Activated CD4-positive, alpha-beta T cell treated with anti-CD3 and anti-CD28 coated beads, Interleukin-2, amount 50 U/mL, for 16 hours (primary cell): ENCODE measurements at places on chromosomes 3 and 15.

GRCh38 chr3:195411836-195412235, 31.0 kb downstream of the ACAP2 start:
- DNase-seq, result no peak

DNA sequence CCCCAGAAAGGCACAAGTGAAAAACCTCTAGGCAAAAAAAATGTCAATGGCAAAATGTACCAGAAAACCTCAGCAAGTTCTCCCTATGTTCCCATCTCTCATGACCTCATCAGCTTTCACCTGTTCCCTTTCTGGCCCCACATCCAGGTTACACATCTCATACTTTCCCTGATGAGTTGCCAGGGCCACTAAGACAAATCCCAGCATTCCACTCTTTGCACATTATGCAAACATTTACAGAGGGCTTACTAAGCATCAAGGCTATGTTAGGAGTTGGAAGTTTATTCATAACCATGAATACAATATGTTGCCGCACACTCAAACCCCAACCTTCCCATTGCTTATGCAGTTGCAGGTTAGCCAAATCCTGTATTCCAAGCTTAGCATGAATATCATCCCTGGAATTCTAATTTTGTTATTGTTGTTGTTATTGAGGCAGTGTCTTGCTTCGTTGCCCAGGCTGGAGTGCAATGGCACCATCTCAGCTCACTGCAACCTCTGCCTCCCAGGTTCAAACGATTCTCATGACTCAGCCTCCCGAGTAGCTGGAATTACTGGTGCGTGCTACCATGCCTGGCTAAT, 129.3 kb upstream of the UBE2E2 start:
- no peak for DNase-seq

DNA sequence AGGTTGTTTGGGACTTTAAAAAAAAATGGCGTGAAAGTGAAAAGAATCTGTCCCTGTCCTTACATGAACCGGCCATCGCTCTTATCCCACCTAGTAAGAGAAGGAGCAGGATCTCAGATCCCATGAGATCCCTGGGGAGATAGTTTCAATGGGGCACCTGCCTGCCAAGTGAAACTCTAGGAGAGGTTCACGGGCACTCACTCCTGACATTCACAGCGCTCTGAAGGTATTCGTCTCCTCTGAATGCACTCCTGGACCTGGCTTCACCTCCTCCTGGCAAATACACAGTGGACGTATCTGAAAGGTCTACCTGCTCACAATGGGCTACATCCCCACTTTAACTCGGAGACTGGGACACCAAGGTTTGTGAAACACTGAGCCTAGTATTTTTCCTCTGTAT, 248.7 kb upstream of the ICE2 start:
- DNase-seq, result no peak

GRCh38 chr15:49239105-49239504, 69.1 kb downstream of the GALK2 start:
- DNase-seq, result no peak

- no peak for DNase-seq
These were observed 16.5 kb downstream of the VIPR1 start for GRCh38 chr3:42518800-42519567.

- DNase-seq, result no peak
These were observed 114.5 kb downstream of the HERC1 start for GRCh38 chr15:63719281-63719680.

DNA sequence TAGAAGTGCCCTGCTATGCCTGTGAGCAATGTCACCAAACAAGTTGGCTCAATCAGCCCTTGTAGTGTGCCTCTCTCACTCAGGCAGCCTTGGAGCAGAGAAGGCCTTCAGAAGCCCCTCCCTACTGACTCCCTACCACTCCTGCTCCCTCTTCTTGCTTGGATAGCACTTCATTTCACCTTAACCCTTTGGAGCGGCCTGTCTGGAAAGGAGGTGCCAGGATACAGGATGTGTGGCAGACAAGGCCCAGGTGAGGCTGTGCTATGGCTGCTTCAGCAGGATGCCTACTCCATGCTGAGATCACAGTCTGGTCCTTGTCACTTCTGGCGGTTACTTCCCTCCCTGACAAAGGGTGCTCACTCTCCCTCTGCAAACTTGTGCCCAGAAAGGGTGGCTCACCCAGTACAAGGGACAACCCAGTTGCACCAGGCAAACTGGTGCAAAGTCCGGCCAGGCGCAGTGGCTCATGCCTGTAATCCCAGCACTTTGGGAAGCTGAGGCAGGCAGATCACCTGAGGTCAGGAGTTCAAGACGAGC, 1.1 kb downstream of the MON1A start:
- DNase-seq, result no peak

DNA sequence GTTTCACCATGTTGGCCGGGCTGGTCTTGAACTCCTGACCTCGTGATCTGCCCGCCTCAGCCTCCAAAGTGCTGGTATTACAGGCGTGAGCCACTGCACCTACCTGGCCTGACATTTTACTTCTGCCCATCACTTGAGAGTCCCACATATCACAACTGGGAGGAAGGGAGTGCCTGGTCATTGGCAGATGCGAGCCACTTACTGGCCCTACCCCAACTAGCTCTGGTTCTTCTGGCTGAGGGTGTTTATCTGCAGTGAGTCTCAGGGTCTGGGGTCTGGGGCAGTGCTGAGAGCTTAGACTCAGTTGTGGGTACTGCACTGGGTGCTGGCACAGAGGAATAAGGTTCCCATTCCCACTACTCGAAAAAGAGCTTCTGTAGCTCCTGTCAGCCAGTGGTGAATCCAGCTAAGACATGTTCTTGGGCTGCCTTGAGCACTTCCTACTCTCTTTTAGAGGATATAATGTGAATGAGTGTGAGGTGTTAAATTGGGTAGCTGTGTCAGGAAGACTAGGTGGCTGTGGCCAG, 30.2 kb downstream of the DAG1 start:
- peak; percentile 2 for DNase-seq

GRCh38 chr15:99925661-99926461, 192.6 kb upstream of the LYSMD4 start:
- peak; percentile 73 for DNase-seq
